Osteoblast (primary cell): ENCODE measurements at places on chromosomes 6 and 20. TPM values are rescaled to one million over a fixed set of nuclear protein-coding genes. Genes with fewer than 3 reads are reported as not detected.
A peak's percentile ranks its signal among the peaks of the same experiment; 100 is the strongest.

FNDC1 gene
- total RNA-seq: 24.2 and 34.2 TPM in 2 replicates

TBX18 gene
- 64.1 and 65.1 TPM in 2 replicates for total RNA-seq

DNA sequence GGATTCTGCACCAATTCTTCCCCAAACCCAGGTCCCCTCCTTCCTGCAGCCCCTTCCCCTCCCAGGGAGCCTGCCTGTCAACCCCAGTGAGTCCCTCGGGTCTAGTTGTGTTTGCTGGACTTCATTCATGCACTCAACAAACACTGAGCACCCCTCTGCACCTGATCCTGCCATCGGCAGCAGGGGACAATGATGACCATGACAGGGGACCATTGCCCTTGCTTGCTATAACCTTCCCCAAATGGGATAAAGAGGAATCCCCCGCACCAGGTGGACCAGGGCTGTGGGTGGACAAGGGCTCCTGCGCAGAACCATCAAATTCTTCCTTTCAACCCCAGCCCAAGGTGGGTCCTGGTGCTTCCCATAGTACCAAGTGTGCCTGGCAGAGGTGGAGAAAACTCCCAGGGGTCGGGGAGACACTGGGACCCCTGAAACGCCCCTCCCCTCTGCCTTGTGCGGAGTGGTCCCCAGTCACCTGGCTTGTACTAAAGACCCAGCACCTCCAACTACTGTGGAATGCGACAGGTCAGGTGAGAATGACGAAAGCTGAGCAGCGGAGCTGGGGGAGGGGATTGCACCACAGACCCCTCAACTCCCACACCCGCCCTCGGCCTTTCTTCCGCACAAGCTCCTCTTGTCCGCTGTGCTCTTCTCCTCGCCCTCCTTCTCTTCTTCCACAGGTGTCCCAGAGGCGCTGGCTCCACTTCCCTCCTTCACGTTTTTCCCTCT, 119.9 kb upstream of the ZNF217 start:
- H3K36me3 ChIP-seq: no peaks in the 10 kb centered on the region
- DNase-seq: peak; percentile 47
- no peaks in the 10 kb centered on the region for H3K27me3 ChIP-seq
- no peak overlapping the region for H3K4me3 ChIP-seq
- no peak overlapping the region for H3K27ac ChIP-seq
- H3K4me1 ChIP-seq: peaks cover under 1% of the 10 kb centered on the region

DNA sequence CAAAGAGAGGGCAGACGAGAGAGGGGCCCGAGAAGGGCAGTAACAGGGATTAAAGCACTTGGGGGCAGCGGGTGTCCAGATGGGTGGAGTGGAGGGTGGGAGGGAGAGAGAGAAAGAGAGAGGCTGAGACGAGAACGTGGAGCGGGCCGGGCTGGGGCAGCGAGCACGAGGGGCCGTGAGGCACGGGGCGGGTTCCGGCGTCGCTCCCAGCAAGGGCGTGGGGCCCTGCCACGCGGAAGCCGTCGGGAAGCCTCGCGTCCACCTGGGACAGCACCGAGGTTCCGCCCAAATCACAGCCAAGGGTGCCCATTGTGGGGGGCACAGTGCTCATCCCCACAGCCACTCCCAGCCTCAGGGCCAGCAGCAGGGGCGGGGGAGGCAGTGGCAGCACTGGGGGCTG, 49.8 kb downstream of the KCNQ2 start:
- no peak overlapping the region for H3K27ac ChIP-seq
- DNase-seq: no peak
- H3K4me1 ChIP-seq: no peaks in the 10 kb centered on the region

- peak overlapping the region; percentile 42 for H3K27ac ChIP-seq
- H3K4me1 ChIP-seq: peaks cover 42% of the 10 kb centered on the region
- peak overlapping the region; percentile 12 for H3K4me3 ChIP-seq
- no peak for DNase-seq
Observed at GRCh38 chr6:125818772-125819260, 28.1 kb downstream of the NCOA7 start.

- no peak overlapping the region for H3K4me3 ChIP-seq
- no peak overlapping the region for H3K27ac ChIP-seq
- peaks cover 17% of the 10 kb centered on the region for H3K36me3 ChIP-seq
- peaks cover 28% of the 10 kb centered on the region for H3K4me1 ChIP-seq
- DNase-seq: no peak
- H3K27me3 ChIP-seq: no peaks in the 10 kb centered on the region
Observed at GRCh38 chr6:111662072-111662793, 56.6 kb upstream of the TRAF3IP2 start.

GRCh38 chr6:147262946-147263345, 58.7 kb downstream of the STXBP5 start:
- H3K36me3 ChIP-seq: peaks cover 29% of the 10 kb centered on the region
- H3K4me3 ChIP-seq: no peak overlapping the region
- DNase-seq: no peak
- H3K4me1 ChIP-seq: peaks cover 2% of the 10 kb centered on the region
- H3K27ac ChIP-seq: no peak overlapping the region
